ENCODE measurements at places on chromosomes 13 and 19. TPM values are rescaled to one million over a fixed set of nuclear protein-coding genes. Genes with fewer than 3 reads are reported as not detected.

DNA sequence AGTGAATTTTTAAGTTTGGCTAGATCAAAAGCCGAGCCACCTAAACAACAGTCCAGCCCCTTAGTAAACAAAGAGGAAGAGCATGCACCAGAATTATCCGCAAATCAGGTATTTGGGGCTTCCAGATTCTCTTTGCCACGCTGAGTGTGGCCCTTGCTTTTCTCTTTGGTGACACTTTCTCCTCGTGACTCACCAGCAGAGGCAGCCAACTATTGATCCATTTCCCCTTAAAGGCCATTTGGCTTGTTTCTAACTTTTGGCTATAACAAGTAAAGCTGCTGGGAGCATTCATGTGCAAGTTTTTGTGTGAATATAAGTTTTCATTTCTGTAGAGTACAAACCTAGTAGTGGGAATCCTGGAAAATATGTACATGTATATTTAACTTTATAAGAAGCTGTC lies 17.6 kb upstream of the WDR88 start:
- DNase-seq, result no peak

DNA sequence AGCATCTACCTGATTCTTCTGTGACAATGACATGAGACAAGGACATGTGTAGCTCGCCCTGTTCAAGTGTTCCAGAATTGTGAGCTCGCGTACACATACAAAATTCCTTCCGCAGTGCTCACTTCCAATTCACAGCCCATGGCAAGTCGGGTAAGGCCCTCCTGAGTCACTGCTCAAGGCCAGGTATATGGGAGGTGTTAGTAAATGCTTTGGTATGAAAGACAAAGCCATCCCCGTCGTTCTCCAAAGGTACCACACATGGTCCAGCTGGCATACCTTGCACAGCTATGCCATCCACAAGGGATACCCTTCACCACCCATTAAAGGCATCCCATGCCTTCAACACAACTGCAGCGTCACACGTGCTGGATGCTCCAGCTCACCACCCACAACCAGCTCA lies 4.4 kb upstream of the ELL start:
- no peak for DNase-seq

DNA sequence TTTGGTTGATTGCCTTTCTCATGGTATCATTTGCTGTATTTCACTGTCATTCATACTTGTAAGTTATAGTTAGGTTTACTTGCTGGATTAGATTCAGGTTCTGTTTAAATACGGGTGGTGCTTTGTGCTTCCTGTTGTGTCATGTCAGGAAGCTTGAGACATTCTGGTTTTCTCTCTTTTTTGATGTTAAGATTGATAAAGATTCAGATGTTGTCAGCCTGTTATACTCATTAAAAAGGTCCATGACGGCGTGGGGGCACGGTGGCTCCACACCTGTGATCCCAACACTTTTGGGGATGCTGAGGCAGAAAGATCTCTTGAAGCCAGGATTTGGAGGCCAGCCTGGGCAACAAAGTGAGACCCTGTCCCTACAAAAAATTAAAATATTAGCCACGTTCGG lies 45.7 kb downstream of the NAA16 start:
- no peak for DNase-seq

- no peak for DNase-seq
These were observed 628.7 kb downstream of the EFNB2 start for GRCh38 chr13:105906746-105907145.

RNF17 gene
- 0.20 TPM for total RNA-seq

DNA sequence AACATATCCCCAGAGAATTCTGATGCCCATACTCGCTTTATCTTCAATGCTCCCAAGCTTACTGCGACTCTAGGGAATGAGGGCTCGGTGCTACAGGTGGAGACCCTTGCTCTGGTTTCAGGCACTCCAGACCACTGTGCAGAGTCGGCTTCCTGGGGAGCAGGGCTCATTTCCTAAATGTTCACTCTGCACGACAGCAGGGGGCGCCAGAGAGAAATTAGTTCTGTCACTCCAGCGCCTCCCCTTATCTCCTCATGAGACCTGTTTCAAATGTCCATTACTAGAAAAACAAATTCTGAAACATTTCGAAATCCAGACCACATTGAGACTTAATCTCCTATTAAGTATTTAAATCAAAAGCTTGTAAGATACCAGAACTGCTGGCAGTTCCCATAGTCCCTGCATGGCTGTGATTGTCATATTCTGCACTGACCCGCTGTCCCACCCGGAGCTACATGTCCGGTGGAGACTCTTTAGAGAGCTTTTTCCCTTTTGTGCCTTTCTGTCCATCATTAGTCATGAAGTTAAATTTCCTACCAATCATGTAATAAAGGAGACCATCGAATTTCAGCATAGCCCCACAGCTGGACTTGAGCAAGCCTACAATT lies 22.4 kb downstream of the EPSTI1 start:
- DNase-seq, result peak; percentile 70

THSD1 gene
- total RNA-seq, result 77.2 TPM

DNA sequence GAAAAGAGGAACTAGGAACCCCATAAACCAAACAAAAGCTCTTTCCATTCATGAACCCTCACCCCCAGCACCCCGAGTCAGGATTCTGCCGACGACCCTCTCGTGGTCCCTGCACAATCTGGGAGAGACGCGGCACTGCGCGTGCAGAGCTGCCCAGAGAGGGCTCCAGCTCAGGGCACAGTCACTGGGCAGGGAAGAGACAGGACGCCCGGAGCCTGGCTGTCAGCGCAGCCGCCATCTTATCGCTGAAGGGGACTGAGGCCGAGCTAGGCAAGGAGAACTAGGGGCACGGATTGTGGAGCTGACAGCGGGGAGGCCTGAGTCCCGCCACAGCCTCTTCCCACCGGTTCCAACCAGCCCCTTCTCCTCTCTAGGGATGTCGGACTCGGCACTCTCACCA lies 349 bp downstream of the ZNF98 start:
- no peak for DNase-seq
